ENCODE measurements at places on chromosomes 1 and 21. TPM values are rescaled to one million over a fixed set of nuclear protein-coding genes. Genes with fewer than 3 reads are reported as not detected.

- no peaks in the 10 kb centered on the region for H3K27me3 ChIP-seq
These were observed 464.8 kb downstream of the PTBP2 start for GRCh38 chr1:97186381-97186780.

DNA sequence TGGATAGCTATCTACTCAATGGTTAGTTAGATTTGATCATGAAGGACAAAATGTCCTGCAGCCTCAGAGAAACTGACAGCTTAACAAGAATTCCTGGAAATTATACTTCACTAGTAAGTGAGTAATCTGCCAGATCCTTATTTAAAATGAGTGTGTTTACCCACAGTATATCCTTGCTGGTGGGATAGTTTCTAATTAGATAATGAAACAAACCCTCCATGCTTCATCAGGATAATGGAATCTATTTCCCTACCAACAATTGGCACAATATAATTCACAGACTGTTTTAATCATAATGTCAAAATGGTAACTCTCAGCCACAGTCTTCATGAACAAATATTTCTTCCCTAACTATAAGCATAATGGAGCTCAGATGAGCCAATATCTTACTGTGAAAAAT lies 239.4 kb upstream of the ST6GALNAC5 start:
- no peak for DNase-seq
- no peaks in the 10 kb centered on the region for H3K27me3 ChIP-seq
- H3K36me3 ChIP-seq, result no peaks in the 10 kb centered on the region
- H3K27ac ChIP-seq, result no peak overlapping the region

The LRRC7 gene
- 0.08 TPM for total RNA-seq

The CR1 gene
- 0.16 TPM for total RNA-seq

GRCh38 chr1:162117039-162117774 lies 47.7 kb downstream of the NOS1AP start:
- no peak overlapping the region for H3K4me3 ChIP-seq
- H3K4me1 ChIP-seq, result peaks cover 2% of the 10 kb centered on the region
- H3K27ac ChIP-seq, result no peak overlapping the region
- DNase-seq, result no peak
- no peaks in the 10 kb centered on the region for H3K36me3 ChIP-seq

The GNG4 gene
- 0.23 TPM for total RNA-seq

The C1QTNF12 gene
- 2.2 TPM for total RNA-seq

- no peak for DNase-seq
- no peaks in the 10 kb centered on the region for H3K27me3 ChIP-seq
- H3K4me3 ChIP-seq, result no peak overlapping the region
These were observed 78.1 kb upstream of the PAPPA2 start for GRCh38 chr1:176384841-176385240.

GRCh38 chr1:217134857-217135568 lies 411.8 kb upstream of the ESRRG start:
- H3K4me1 ChIP-seq, result peaks cover 10% of the 10 kb centered on the region
- H3K27me3 ChIP-seq, result peaks cover 59% of the 10 kb centered on the region
- H3K36me3 ChIP-seq, result peaks cover 7% of the 10 kb centered on the region
- no peak overlapping the region for H3K27ac ChIP-seq
- peak overlapping the region; percentile 5 for H3K4me3 ChIP-seq
- DNase-seq, result no peak

DNA sequence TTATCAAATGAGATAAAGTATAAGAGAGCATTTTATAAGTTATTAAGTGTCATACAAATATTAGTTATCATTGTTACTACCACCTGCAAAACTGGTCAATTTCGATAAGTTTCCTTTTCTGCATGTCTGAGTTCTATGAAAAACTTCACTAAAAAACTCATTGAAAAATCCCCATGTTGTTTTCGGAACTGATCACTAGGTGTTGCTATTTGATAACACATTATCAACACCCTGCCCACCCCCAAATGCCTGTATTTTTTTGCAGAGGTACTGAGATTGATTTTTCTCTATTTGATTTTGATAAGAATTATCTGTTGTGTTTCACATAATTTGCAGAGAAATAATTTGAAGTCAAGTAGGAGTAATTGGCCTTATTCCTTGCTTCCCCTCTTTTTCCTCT lies 22.1 kb upstream of the DISP1 start:
- H3K4me1 ChIP-seq, result peaks cover 10% of the 10 kb centered on the region
- H3K27ac ChIP-seq, result no peak overlapping the region
- no peak for DNase-seq
- H3K27me3 ChIP-seq, result no peaks in the 10 kb centered on the region

DNA sequence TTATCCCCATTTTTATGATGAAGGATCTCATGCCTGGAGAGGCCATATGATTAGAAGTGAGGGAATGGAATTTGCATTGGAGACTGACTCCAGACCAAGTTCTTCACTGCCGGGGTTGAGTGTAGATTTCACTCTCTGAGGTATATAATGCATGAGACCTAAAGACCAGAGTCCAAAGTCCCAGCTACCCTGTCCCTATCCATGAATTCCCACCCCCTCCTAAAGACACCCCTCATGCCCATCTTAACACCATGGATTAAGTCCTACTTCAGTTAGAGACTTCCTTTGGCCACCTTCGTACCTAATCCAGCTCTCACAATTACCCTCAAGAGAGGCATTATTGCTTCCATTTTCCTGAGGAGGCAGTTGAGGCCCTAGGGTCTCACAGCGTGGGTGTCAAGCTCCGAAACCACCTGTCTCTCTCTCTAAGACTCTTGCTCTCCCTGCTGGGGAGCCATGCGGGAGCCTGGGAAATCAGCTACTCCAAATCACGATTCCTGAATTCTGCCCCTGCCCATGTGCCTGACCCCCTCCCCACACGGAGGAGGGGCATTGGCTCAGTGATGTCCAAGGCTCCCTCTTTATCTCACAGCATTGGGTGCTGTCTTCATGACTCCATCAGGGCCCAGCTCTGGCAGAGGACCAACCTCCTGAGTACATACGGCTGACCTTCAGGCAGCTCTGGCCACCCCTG lies 11.7 kb upstream of the FOXO6 start:
- no peak overlapping the region for H3K4me3 ChIP-seq
- no peaks in the 10 kb centered on the region for H3K36me3 ChIP-seq
- no peak for DNase-seq
- H3K27ac ChIP-seq, result no peak overlapping the region

The AJAP1 gene
- total RNA-seq, result not detected

GRCh38 chr1:48472638-48473037 lies 634 bp upstream of the SPATA6 start:
- peak overlapping the region; percentile 48 for H3K27ac ChIP-seq
- no peaks in the 10 kb centered on the region for H3K36me3 ChIP-seq
- DNase-seq, result no peak

Data from activated CD8-positive, alpha-beta T cell treated with anti-CD3 and anti-CD28 coated beads, Interleukin-2, amount 10 ng/mL, durations not matched to agents 7 days and 5 days (primary cell).